NCI-H187 treated with DMSO at 0.1 percent for 48 hours (cell line): ENCODE measurements at places on chromosomes 7 and 10.

DNA sequence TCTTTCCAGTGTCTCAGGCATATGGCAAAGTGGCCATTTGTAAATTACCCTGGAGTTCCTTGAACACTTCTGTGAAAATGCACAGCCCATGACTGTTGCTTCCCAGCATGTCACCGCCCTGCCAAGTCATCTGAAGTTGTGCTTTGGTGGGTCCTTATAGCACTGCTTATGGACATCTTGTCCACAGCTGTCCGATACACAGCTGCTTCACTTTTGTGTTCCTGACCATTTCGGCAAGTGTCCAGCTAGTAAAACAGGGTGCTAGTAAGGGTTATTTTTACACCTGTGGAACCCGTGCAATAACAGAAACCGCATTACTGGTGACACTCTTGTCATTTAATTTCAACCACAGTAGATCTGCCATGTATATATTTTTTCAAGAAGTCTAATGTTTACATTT is 29.7 kb downstream of the PIP4K2A start:
- no peak for DNase-seq

DNA sequence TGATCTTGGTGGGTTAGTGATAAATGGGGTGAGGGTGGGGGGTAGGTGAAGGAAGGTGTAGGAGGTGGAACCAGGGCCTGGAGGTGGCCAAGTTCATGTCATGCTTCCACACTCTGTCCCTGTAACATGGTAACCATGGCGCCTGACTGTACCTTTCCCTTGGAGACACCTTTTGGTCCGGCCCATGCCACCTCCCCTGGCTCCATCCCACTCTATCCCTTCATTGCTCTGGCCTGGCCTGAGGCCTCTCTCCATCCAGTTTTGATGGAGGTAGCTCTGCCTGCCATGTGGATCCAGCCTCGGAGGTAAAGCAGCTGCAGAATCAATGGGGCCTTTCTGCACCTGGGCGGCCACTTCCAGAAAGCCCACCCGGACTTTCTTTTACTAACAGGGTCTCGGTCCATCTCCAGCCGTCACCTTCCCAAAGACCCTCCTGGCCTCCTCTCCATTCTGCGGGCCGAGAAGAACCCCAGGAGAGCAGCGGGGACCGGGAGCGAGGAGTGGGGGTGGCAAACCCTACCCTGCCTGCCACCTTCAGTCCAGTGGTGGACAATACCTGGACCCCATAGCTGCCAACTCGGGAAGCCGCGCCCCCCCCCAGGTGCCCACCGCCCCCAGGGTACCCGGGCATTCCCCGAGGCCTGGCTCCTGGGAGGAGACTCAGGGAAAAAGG is 504 bp upstream of the TRRAP start:
- DNase-seq: no peak

- DNase-seq: no peak
Observed at GRCh38 chr10:23055424-23056185, 39.8 kb upstream of the MSRB2 start.

- DNase-seq: no peak
Observed at GRCh38 chr7:16089191-16089590, 332.1 kb downstream of the CRPPA start.
